ENCODE measurements at places on chromosomes 4 and X.

DNA sequence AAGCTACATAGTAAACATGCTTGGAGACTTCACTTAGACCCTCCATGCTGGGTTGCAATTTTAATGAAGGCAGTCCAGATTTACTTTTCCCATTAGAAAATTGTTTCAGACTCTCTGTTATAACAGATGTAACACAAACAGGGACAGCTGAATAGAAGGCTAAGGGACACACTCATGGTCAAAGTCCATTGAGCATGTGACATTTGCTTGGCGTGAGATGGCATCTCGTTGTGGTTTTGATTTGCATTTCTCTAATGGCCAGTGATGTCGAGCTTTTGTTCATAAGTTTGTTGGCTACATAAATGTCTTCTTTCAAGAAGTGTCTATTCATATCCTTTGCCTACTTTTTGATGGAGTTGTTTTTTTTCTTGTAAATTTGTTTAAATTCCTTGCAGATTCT is 358.2 kb upstream of the CLNK start:
- no peak for DNase-seq
- H3K27me3 ChIP-seq, result no peaks in the 10 kb centered on the region
- H3K27ac ChIP-seq, result no peak overlapping the region
- H3K36me3 ChIP-seq, result no peaks in the 10 kb centered on the region
- no peak overlapping the region for H3K4me3 ChIP-seq

DNA sequence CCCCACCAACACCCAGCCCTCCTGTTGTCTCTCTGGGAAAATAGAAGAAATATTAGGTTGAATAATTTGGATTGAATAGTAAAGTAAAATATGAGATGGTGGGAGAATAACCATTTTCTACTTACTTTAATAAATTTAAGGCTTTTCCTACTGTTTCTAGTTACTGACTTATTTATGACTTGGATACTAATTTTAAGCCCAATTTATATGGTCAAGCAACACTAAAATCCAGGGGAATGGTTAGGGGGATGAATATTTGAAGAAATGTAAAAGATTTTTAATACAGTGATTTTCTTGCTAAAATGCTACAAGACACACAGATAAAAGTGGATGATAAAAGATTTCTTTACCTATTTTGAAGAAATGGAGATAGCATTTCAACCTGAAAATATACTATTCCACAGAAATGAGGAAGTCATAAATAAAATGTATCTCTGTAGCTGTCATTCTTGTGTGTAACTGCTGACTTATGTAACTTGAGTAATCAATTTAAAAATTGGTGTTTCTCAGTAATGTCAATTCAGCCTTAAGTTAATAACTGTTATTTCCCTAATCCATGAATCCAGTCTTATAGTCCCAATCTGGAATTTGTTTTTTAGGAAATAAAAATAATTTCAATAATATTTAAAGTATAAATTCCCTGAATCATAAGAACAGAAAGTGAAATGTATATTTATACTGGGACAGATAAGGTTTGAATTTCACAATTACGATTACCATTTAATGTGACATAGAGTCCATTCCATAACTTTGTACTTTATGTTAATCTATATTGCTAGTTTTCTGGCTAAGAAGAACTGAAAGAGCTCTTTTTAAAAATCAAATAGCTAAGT is 24.3 kb upstream of the IL2 start:
- no peaks in the 10 kb centered on the region for H3K27me3 ChIP-seq
- no peaks in the 10 kb centered on the region for H3K36me3 ChIP-seq
- H3K4me3 ChIP-seq, result no peak overlapping the region
- H3K4me1 ChIP-seq, result no peaks in the 10 kb centered on the region
- no peak for DNase-seq
- H3K27ac ChIP-seq, result no peak overlapping the region

DNA sequence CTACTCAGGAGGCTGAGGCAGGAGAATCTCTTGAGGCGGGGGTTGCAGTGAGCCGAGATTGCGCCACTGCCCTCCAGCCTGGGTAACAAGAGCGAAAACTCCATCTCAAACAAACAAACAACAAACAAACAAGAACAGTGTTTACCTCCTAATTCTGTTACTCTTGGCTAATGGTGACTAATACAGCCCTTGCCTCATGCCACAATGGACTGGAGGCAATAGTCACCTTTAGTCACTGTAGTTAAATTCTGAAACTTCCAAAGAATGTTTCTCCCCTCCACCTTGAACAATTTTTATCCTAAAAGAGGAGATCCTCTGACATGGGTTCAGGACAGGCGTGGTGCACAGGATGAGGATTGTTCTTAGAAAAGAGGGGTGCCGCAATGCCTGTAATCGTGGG is 241.2 kb upstream of the CTSO start:
- H3K4me1 ChIP-seq, result peaks cover 9% of the 10 kb centered on the region
- H3K27ac ChIP-seq, result no peak overlapping the region
- no peak overlapping the region for H3K4me3 ChIP-seq
- no peaks in the 10 kb centered on the region for H3K36me3 ChIP-seq

DNA sequence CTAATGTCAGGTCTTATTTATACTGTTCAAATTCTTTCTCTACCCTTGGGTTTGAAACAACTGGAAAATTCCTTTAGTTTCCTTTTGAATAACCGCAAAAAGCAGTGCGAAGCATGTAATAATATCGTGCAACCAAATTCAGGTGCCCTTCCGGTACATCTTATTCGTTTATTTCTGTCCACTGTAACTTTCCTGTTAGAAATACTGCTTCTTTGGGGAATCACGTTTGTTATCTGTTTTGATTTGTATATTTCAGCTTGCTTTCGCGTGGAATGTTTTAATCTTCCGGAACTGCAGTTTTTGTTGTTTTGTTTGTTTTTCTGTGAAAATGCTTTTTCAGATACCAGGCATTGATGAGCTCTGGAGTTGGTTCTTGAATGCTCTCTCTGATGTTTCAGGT is 85.7 kb upstream of the HPRT1 start:
- H3K36me3 ChIP-seq, result no peaks in the 10 kb centered on the region
- H3K27ac ChIP-seq, result no peak overlapping the region
- H3K4me3 ChIP-seq, result peak overlapping the region; percentile 74
- H3K4me1 ChIP-seq, result peaks cover 5% of the 10 kb centered on the region

GRCh38 chrX:12984603-12985319 is 9.9 kb downstream of the TMSB4X start:
- DNase-seq, result peak; percentile 42
- no peaks in the 10 kb centered on the region for H3K27me3 ChIP-seq
- no peak overlapping the region for H3K27ac ChIP-seq
- no peaks in the 10 kb centered on the region for H3K36me3 ChIP-seq
- H3K4me1 ChIP-seq, result peaks cover 31% of the 10 kb centered on the region
- H3K4me3 ChIP-seq, result no peak overlapping the region
